Stimulated activated CD8-positive, alpha-beta memory T cell treated with anti-CD3 and anti-CD28 coated beads, Interleukin-4, amount 100 ng/mL, for 1 hour (primary cell): ENCODE measurements at places on chromosomes 1 and 21.

- DNase-seq: no peak
Observed at GRCh38 chr1:243475966-243476365, 220.1 kb downstream of the SDCCAG8 start.

DNA sequence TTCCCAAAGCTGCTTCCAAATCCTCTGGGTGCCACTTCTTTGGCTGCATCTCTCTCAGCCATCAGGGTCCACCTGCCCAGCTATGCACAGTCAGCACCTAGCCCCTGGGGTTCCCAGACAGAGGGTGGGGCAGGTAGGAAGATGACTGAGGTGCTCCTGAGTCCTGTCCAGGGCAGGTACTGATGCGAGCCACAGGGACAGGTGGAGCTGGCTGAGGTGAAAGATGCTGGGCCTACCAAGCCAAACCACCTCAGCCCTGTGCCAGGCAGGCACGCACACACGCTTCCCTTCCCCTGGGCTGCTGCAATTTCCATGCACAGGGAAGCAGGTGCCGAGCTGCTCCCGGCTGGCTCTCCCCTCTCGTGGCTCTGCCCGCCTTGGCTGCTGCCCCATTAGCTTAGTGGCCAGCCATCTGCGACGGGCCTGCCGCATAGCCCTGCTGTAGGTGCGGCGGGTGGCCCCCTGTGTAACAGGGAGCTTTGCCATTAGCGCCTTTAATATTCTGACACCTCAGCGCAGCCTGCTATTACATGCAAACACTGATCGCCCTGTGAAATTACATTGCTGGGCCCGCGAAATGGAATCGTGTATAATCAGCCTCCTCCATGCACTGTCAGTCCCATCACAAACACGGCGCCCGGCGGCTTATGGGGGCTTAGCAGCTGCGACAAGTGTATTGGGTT is 38.9 kb downstream of the DMAP1 start:
- DNase-seq: no peak

GRCh38 chr1:116019653-116020253 is 43.4 kb downstream of the SLC22A15 start:
- DNase-seq: no peak

DNA sequence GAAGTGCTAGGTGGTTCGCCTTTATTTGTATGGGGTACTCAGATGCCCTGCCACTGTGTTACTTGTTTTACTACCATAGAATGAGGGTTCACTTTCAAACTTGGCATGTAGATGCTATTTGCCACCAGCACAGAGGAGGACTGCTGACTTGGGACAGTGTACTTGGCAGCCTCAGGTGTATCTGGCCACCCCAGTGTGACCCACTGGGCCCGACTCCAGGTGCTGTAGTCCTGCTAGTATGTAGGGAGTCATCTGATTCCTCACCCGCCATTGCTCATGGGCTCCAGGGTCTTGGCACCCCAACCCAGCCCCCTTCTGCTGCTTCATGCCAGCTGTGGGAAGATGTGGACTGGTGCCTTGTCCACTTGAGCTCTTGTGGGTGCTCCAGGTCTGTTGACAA is 40.0 kb downstream of the ZNF678 start:
- no peak for DNase-seq

DNA sequence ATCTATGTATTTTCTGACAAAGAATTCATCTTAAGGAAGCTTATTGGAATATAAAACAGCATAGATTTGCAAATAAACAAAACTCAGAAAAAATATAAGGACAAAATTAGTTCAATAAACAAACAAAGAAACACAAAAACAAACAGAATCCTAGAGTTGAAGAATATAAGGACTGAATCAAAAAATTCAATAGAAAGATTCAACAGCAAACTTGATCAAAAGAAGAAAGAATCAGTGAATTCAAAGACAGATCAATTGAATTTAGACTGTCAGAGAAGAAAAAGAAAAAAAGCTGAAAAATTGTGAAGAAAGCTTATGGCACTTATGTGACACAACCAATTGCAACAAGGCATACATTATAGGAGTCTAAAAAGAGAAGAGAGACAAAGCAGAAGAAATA is 770.0 kb upstream of the RGS18 start:
- no peak for DNase-seq

DNA sequence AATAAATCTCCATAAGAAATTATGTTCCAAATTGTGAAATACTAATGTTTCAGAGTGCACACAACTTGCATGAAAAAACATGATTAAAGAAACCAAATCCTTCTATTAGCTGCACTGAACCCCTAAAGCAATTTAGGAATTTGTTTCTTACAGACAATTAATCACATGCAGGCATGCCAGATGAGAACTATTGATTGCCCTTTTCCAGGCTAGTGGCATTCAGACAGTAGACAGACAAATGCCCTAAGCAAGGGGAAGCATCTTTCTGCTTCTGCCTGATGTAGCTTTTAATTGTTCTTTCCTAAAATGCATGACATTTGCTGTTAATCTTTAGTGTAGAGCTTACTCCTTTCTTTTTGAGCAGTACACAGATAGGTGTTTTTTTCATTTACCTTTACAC is 229.5 kb downstream of the DPYD start:
- no peak for DNase-seq

DNA sequence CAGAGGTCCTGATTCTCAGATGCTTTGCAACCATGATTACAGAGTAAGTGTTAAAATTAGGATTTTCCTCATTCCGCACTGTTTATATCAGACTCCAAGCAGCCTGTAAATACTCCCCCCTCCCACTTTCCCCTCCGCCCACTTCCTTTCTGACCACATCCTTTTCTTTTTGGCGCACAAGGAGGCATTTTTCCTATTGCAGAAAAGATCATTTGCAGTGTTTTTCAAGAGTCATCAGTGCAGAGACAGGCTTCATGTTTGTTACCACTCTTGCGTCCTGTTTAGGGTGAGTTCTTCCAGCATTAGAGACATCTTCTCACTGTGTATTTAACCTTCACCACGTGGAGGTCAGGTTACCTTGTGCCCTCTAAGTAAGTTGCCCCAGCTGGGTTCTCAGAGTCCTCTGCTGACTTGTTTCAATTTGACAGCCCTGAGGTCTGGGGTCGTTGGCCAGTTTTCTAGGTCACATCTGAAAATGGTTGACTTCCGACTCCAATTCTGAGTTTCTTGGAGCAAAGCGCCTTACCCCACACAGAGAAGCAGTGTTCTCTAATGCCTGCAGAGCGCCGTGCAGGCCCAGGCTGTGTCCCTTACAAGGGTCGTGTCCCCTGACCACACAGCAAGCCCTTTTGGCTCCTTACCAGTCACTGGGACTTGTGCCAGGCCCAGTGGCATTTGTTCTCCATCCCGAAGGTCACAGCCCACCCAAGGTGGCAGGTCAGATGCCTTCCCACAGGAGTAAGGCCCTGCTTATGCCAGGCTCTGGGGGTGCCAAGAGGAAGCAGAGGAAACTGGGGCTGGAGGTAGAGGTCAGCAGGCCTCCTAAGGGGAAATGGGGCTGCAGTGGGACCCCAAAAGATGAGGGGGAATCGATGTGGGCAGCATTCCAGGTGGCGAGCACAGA is 85.6 kb downstream of the FAM78B start:
- DNase-seq: no peak

DNA sequence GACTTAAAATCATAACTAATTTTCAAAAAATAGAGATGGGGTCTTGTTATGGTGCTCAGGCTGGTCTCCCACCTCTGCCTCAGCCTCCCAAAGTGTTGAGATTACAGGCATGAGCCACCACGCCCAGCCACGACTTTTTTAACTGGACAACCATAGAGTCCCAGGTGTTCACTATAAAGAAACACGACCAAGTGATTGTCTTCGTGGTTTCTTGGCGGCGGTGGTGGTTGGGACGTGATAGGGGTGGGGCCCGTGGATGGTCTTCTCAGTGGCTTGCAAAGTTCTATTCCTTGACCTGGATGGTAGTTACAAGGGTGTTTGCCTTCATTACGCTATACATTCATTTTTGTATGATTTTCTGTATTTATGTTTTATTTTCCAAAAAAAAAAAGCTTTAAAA is 34.6 kb upstream of the COX20 start:
- no peak for DNase-seq

DNA sequence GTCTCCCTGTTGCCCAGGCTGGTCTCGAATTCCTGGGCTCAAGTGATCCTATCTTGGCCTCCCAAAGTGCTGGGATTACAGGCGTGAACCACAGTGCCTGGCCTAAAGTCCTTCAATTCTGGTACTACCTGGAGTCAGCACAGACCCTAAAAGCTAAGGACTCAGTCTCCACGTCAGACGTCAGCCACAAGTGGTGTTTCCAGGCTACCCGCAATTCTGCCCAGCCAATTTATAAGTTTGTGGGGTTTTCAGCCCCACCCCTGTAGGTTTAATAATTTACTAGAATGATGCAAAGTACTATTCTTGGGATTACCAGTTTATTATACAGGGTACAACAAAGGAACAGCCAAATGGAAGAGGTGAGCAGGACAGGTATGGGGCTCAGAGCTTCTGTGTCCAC is 10.6 kb upstream of the DIP2A start:
- DNase-seq: no peak

GRCh38 chr1:214550013-214550856 is 1.2 kb downstream of the PTPN14 start:
- DNase-seq: no peak

DNA sequence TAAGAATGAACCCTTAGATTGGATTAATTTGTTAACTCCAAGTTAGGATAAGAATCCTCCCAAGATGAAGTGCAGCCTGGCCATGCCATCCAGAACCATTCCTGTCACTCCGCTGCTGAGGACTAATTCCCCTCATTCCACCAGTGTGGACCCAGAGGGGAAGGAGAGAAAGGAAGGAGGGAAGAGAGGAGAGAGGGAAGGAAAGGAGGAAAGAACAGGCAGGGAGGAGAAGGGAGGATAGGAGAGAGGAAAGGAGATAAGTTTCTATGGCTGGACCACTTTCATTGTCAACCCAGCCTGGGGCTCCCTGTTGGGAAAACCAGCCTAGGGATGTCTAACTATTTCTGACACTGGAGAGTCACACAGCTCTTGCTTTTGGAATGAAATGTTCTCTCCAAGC is 4.7 kb downstream of the MRAP start:
- DNase-seq: no peak

- DNase-seq: no peak
Observed at GRCh38 chr21:42010507-42011495, 641 bp upstream of the ZBTB21 start.

DNA sequence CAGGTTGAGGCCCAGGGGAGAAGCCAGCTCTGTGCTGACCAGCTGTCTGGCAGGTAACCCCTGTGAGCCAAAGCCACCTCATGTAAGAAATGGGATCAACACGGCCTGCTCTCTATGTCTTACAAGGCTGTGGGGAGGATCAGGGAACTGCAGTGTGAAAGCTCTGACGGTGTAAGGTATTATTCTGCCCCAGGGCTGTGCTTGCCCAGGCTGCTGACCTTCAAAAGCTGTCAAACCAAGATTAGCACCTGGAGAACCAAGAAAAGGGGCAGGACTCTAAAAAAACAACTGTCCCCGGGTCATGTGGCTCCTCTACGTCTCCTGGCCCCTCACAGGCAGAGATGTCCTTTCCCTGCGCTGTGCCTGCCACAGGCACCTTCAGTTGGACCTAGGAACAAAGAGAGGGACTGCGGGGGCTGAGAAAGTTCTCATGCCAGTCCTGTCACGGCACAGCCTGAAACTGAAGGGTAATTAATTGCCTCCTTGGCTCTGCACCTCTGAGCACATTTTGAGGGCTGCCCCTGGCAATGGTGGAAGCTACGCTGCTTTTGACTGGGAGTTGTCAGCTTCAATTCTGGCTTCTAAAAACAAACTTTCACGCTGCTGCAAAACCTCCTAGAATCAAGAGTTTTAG is 77.6 kb downstream of the PGBD5 start:
- DNase-seq: no peak

- DNase-seq: no peak
Observed at GRCh38 chr1:226712742-226713419, 26.2 kb downstream of the ITPKB start.

GRCh38 chr1:219813294-219813693 is 115.1 kb downstream of the SLC30A10 start:
- no peak for DNase-seq

DNA sequence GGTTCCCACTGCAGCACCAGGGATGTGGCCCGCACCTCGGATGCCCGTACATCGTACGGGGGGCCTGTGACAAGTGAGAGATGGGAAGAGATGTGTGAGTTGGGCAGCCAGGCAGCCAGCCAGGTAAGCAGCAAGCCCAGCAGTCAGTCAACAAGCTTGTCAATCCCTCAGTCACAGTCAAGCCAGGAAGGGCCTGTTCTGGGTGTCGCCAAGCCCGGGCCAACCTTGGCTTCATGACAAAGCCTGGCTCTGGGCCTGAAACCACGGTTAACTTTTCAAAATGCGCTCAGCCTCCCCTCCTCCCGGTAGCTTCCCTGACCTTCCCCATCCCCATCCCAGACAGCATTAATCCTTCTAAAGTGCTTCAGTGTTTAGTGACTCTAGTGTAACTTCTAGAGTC is 31.8 kb downstream of the MYOM3 start:
- no peak for DNase-seq

DNA sequence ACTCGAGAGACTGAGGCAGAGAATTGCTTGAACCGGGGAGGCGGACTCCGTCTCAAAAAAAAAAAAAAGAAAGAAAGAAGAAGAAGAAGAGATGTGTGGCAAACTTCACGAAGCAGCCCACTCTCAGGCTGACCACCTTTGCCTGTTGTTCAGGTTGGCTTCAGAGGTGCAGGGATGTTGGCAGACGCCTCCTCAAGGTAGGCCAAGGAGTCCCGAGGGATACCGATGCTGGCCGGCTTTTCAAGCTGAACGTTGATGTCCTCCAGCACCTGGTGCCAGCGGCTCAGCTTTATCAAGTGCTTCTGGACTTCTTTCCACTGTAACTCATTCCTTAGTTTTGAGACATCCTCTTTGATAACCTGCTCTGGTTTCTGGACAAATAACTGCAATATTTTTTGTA is 243.8 kb upstream of the ADGRL2 start:
- no peak for DNase-seq

DNA sequence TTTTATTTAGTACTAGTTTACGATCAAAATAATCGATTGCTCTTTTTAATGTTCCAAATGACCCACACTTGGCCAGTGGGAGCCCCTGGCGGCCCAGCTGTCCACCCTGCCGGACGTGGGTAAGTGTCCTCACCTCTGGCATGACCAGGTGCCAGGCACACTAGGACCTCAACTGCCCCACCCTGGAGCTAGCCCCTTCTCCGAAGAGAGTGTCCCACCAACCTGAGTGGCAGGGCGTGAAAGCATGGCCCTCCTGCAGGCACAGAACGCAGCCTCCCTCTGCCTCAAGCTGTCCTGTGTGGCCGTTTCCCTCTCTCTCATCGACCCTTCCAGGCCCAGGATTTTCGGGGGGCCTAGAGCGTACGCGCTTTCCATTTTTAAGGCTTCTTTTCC is 32.9 kb upstream of the AGPAT3 start:
- DNase-seq: no peak

DNA sequence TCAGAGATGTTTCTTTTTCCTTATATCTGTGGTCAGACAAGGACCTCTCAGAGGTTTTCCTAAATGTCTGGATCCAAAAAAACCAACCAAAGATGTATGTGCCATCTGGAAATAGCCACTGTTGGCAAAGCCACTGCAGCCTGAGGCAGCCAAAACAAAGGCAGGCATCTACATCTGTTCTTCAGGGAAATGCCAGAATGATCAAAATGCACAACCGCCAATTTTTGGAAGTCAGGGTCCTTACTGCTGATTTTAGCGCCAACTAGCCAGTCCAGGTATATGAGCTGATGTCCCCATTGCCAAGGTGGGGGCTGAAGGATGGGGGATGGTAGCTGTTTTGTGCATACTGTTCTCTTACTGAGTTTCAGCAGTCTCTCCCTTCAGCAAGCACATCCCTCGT is 45.9 kb downstream of the SYT14 start:
- no peak for DNase-seq
